ENCODE measurements at places on chromosomes 7 and 10. TPM values are rescaled to one million over a fixed set of nuclear protein-coding genes. Genes with fewer than 3 reads are reported as not detected.

The PLAU gene
- 82.6 TPM for polyA plus RNA-seq

The PRF1 gene
- polyA plus RNA-seq = not detected

GRCh38 chr7:152544481-152544927 is 108.7 kb upstream of the KMT2C start:
- DNase-seq = no peak

- peak; percentile 46 for DNase-seq
Measured at GRCh38 chr10:22230158-22230833, 12.5 kb upstream of the EBLN1 start.

DNA sequence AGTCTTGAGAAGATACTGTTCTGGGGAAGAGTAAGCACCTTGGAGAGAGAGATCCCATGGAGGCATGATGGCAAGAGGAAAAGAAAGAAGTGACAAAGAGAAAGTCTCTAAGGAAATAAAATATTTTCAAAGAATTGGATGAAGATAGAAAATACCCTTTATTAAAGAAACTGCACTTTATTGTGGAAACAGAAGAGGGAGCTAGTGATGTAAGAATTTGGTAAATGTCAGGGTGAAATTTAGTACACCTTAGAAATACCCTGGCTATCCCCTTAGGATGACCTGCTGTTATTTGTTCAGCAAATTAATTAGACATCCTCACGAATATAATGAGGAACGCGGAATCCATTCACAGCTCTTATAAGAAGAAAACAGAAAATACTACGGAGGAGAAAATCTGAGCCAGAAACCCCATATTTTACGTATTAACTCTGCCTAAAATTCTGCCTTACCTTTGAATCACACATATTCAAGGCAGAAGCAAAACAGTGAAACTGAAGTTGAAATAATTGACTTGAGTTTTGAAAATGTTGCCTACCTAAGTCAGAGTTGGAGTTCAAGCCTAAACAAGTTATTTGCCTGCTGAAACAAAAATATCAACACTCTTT is 90.7 kb downstream of the TFPI2 start:
- peak; percentile 14 for DNase-seq

DNA sequence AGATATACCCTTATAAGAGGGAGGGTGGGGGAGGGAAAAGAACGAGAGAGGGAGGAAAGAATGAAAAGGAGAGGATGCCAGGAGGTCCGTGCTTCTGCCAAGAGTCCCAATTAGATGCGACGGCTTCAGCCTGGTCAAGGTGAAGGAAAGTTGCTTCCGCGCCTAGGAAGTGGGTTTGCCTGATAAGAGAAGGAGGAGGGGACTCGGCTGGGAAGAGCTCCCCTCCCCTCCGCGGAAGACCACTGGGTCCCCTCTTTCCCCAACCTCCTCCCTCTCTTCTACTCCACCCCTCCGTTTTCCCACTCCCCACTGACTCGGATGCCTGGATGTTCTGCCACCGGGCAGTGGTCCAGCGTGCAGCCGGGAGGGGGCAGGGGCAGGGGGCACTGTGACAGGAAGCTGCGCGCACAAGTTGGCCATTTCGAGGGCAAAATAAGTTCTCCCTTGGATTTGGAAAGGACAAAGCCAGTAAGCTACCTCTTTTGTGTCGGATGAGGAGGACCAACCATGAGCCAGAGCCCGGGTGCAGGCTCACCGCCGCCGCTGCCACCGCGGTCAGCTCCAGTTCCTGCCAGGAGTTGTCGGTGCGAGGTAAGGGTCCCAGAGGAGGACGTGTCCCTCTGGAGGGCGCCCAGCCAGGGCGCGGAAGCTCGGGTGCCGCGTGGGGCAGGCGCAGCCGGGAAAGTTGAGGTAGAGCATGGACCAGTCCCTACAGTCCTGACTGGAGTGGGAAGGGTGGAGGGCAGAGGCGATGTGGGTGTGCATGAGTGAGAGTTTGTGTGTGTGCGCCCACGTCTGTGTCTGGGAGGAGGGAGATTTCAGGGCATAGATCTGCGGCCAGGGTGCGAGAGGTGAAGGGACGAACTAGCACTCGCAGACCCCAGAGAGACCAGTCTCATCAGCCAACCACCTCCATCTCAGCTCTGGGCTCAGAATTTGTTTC is 844 bp downstream of the GRM3 start:
- no peak for DNase-seq

- DNase-seq = no peak
Measured at GRCh38 chr10:103899312-103899711, 18.7 kb downstream of the STN1 start.
